Hippocampal formation (tissue), 2 donors: ENCODE measurements at places on chromosomes 5 and 9.

GRCh38 chr5:33238826-33239695, 201.7 kb upstream of the TARS1 start:
- no peak for DNase-seq

GRCh38 chr5:149387982-149388381, 8.9 kb upstream of the IL17B start:
- no peak for DNase-seq

DNA sequence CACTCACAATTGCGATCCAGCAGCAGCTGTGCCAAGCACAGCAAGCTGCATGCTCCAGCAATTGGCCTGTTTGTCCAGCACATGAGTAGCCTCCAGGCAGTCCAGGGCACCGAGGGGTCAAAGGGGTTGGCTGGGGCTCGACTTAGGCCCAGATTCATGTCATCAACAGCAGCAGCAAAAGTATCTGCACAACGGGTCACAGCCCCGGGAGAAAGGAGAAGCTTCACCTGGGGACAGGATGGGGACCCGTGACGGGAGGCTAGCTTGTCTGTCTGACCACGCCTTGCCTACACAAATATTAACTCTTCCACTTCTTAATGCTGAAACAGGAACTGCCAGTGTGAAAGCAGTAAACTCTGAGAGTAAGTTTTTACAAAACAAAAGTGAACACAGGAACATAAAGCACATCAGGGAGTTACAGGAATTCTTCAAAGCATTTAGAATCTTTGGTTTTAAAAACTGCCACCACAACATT, 191.2 kb downstream of the PIK3R1 start:
- no peak for DNase-seq

- DNase-seq = no peak
Observed at GRCh38 chr5:5980538-5980895, 397.8 kb downstream of the MED10 start.

DNA sequence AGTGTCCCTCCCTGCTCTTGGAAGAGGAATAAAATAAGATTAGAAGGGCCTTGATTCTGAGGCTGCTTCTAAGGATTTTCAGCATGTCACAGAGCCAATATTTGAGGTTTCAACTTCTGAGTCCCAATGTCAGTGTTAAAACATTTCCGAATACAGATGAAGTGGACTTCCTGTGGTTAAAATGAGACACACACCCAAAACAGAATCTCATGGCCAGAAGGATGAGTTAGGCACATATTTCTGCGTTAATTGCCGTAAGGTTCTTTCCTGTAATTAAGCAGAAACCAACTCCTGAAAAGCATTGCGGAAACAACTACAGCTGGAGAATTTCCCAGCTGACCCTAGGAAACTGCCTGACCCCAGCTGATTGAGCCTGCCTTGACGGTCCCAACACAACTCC, 10.4 kb upstream of the ZNF354B start:
- no peak for DNase-seq
